Naive thymus-derived CD8-positive, alpha-beta T cell (primary cell): ENCODE measurements at places on chromosomes 11 and 22.

GRCh38 chr11:118010738-118011461, 24.7 kb downstream of the IL10RA start:
- DNase-seq, result no peak

DNA sequence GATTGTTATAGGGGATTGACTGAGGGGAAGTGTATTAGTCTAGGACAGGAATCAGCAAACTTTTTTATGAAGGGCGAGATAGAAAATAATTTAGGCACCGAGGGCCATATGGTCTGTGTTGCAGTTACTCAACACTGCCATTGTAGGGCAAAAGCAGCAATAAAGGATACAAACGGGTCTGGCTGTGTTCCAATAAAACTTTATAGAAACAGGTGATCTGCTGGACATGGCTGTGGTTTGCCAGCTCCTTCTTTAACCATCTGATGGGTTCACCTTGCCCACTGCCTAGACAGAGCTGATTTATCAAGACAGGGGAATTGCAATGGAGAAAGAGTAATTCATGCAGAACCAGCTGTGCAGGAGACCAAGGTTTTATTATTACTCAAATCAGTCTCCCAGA, 20.0 kb downstream of the PRR5L start:
- no peak for DNase-seq

- no peak for DNase-seq
Measured at GRCh38 chr22:25838960-25839741, 97.2 kb downstream of the MYO18B start.

- no peak for DNase-seq
Measured at GRCh38 chr11:7508087-7508486, 5.7 kb upstream of the PPFIBP2 start.

GRCh38 chr11:1082728-1083620, 8.3 kb downstream of the MUC2 start:
- DNase-seq, result no peak

GRCh38 chr11:108518581-108518980, 20.4 kb upstream of the POGLUT3 start:
- DNase-seq, result no peak

GRCh38 chr11:94117871-94118270, 10.8 kb upstream of the PANX1 start:
- no peak for DNase-seq

DNA sequence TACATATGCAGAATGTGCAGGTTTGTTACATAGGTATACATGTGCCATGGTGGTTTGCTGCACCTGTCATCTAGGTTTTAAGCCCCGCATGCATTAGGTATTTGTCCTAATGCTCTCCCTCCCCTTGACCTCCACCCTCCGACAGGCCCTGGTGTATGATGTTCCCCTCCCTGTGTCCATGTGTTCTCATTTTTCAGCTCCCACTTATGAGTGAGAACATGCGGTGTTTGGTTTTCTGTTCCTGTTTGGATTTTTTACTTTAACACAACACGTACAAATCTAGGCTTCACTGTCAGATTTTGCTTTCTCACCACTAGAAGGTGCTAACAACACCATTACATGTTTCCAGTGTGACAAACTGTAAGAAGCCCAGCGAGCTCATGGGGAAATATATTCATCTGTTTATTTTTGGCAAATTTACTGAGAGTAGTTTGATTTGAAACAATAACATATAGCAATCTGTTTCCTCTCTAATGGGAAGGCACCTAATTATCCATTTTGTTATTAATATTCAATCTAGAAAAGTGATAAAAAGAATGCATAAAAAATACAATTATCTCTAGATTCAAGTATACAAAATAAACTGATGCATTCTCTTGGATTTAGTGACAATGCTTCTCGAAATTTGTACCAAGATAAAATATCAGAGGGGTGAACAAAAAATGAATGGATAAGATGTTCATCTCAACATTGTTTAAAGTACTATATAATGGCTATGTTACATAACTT, 23.2 kb upstream of the BIRC3 start:
- no peak for DNase-seq

DNA sequence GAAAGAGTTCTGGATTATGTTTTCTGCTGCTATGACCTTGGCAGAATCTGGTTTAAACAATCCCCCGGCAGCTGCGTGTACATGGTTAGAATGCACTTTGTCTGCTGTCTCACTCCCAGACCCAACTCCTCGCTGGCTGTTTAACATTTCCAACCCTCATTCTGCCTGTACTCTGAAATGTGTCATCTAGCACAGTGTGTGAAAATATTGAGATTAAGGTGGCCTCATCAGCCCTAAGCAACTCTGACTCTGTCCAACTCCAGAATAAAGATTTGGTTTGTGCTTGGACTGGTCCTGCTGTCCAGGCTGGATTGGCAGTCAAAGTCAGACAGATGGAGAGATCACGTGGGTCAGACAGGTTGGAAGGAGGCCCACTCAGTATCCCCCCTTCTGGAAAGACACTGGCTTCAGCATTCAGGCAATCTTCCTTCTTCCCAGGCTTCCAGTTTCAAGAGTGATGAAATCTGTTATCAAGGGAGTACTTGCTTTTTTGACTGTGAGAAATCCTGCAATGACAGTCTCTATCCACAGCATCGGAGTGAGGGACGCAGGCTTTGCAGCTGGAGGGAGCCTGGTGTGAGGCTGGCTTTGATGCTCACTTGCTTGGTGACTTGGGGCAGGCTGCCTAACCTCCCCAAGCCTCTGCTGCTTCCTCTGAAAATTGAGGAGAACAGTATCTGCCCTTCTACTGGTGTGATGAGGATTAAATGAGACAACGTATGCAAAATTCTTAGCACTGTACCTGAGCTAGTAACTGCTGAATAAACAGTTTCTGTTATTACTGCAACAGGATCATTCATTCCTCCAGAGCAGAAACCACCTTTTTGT, 29.8 kb downstream of the ABTB2 start:
- DNase-seq, result no peak

GRCh38 chr22:46946383-46946962, 184.0 kb downstream of the TBC1D22A start:
- DNase-seq, result no peak

GRCh38 chr22:44068422-44069191, 44.5 kb downstream of the PARVB start:
- DNase-seq, result no peak

DNA sequence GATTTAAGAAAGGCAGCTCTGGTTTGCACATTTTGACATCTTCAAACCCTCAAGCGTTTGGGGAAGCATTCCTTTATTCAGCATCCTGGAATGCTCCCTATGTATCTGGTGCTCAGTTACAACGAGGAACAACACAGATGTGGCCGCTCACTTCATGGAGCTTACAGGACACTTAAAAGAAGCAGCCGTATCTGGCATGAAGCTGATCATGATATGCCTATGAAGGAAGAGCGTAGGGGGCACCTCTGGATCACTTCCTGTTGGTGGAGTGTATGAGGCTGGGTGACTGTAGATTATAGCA, 72.3 kb upstream of the TP53I11 start:
- no peak for DNase-seq

GRCh38 chr11:72771507-72771906, 19.3 kb upstream of the ARAP1 start:
- no peak for DNase-seq

GRCh38 chr11:1871531-1871930, 18.6 kb downstream of the LSP1 start:
- DNase-seq, result no peak

- DNase-seq, result no peak
Measured at GRCh38 chr11:75132080-75132479, 18.8 kb upstream of the SLCO2B1 start.

DNA sequence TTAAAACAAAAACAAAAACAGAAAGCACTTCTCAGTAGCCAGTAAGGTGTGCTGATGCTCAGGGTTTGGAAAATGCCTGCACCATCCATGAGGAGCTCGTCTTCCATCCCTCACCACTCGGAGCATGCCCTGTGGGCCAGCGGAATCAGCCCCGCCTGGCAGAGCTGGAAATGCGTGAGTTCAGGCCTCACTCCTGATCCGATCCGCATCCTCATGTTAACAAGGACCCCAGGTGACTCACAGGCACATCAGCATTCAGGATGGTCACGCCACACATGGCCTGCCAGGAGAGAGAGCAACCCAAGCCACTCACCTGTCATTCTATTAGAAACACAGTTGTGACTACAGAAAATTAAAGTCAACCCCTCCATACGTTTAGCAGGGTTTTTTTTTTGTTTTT, 188.5 kb downstream of the MPPED1 start:
- DNase-seq, result no peak

DNA sequence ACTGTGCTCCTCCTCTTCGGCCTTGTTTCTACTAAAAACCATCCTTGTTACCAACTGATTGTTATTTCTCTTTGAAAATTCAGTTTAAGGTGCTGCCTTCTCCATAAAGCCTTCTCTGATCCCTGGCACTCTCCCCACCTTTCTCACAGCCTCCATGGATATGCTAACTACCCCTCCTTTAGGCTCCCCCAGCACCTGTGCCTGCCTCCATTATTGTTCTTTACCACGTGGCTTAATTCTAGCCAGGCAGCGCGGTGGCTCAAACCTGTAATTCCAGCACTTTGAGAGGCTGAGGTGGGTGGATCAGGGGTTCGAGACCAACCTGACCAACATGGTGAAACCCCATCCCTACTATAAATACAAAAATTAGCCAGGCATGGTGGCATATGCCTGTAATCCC, 96.3 kb downstream of the MRTFA start:
- no peak for DNase-seq

- no peak for DNase-seq
Measured at GRCh38 chr11:105045676-105046296, 651 bp upstream of the CARD16 start.

GRCh38 chr11:86524620-86525352, 147.6 kb downstream of the ME3 start:
- no peak for DNase-seq

DNA sequence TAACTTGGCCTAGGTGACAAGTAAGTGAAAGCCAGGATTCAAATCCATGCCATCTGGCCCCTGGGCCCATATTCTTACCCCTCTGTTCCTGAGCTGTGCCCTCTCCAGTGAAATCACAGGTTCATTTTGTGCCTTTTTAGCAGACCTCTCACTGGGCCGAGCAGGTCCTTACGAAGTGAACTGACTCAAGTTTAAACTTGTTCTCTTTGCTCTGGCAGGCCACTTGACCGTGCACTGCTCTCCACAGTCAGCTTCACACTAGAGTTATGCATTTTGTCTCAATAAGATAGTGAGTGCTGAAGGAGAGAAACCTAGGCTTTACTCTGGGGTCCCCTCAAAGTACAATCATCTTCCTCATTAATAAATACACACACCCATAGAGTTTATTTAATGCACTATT, 40.7 kb downstream of the ARFGAP3 start:
- DNase-seq, result no peak

- DNase-seq, result no peak
Measured at GRCh38 chr11:45423036-45423435, 136.9 kb upstream of the SYT13 start.

- DNase-seq, result no peak
Measured at GRCh38 chr22:40153192-40153591, 24.5 kb upstream of the TNRC6B start.

- no peak for DNase-seq
Measured at GRCh38 chr11:126878913-126879482, 121.6 kb downstream of the KIRREL3 start.

- no peak for DNase-seq
Measured at GRCh38 chr22:40412441-40412840, 42.0 kb downstream of the SGSM3 start.

DNA sequence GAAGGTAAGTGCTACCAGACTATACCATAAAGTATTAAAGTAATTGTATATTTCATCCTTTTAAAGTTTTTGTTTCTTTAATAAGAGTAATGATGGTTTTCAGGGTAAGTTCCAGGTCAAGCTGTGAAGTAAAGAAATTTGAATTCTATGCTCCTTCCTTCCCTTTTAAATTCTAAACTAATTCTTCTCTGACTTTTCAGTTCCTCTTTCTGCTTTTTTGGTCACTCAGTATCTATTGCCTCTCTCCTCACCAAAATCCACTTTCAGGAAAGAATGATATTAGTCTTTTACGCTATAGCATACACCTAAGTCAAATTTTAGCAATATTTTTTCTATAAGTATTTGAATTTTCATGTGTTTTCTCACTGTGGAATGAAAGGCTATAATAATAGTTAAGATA, 8.2 kb downstream of the MMP8 start:
- DNase-seq, result no peak

- DNase-seq, result no peak
Measured at GRCh38 chr11:115499241-115499799, 4.9 kb downstream of the CADM1 start.

GRCh38 chr11:110125632-110126031, 32.4 kb downstream of the ZC3H12C start:
- no peak for DNase-seq

DNA sequence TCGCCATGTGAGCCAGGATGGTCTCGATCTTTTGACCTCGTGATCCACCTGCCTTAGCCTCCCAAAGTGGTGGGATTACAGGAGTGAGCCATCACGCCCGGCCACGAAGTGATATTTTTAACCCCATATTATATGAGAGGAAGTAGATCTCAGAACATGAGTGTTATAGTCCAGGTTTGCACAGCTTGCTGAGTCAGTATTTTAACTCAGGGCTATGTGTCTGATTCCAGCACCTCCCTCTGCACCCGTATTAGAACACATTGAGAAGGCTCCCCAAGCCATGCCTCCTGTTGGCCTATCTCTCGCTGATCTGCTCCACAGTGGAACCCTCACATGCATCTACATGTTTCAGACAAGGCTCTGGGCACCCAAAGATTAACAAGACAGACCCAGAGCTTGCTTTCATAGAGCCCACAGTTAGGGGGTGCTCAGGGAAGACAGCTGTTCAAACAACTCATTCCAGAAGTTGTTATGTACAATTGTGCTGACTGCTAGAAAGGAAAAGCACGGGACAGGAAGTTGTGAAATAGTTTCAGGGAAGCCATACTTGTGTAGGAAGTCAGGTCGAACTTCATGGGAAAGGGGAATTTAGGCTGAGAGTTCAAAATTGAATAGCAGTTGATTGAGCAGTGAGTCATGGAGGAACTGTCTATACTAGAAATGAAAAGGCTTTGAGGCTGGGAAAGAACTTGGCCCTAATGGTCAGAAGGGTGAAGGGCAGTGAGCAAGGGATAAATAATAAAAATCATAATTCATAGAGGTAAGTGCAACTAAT, 49.3 kb upstream of the CLPB start:
- no peak for DNase-seq

DNA sequence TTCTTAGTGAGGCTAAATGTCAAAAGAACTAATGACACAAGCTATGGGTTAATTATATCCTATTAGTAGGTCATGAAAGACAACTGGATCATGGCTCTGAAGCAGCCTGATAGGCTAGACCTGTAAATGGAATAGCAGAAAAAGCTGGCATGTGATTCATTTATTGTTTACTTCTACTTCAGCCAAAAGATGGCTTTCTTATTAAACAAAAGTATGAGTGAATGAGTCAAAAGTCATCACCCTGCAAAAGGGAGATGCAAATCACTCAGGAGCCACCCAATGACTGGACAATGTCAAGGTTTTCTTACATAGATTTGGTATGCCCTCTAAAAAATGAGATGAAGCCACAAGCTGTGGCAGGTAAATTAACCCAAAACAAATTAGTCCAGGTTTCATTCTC, 138.0 kb downstream of the TRPC6 start:
- no peak for DNase-seq

GRCh38 chr11:30873924-30874610, 287.9 kb upstream of the MPPED2 start:
- no peak for DNase-seq
